Cardiac fibroblast (primary cell): ENCODE measurements at places on chromosomes 12 and 14.
A peak's percentile ranks its signal among the peaks of the same experiment; 100 is the strongest.

- no peak for DNase-seq
These were observed 1.9 kb upstream of the DHRS4 start for GRCh38 chr14:23951590-23952201.

- no peak for DNase-seq
These were observed 140.8 kb upstream of the CNTN1 start for GRCh38 chr12:40551466-40551865.

- DNase-seq, result no peak
These were observed 146.6 kb downstream of the EXOC5 start for GRCh38 chr14:57122129-57122528.

- DNase-seq, result peak; percentile 57
These were observed 18.5 kb upstream of the PCNX1 start for GRCh38 chr14:70888681-70889175.

DNA sequence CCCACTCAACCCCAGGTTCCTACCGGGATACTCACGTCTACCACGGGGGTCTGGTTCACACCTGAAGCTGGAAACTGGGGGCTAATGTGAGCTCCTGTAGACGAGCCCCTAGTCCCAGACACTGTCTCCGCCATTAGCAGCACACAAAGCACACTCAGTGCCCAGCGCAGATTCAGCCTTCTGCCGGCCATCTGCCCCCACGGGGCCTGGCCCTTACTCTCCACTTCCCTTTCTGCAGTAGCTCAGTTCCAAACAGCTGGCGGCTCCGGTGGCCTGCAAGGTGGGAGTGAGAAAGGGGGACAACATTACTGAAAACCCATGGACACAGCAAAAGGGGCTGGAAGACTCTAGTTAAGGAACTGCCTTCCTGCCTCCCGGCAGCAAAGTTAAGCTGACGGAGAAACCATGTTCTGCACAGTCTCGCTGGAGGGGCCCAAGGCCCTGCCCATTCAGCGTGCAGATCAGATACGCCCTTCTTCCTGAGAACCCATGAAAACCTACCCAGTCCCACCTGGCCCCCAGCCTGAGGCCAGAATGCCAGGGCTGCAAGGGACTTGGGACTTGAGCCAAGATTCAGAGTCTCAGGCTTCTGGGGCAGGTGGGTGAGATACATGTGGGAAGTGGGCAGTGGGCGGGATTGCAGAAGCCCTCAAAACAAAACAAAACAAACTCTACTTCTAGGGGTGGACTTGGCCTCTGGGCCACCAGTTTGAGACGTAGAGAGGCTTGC is 2.1 kb downstream of the SLC8B1 start:
- DNase-seq, result no peak

- DNase-seq, result no peak
These were observed 19.1 kb upstream of the DNAH10 start for GRCh38 chr12:123743002-123743401.
